ENCODE measurements at places on chromosomes 5 and 9.

- DNase-seq: no peak
These were observed 33.6 kb downstream of the ERMP1 start for GRCh38 chr9:5799314-5799713.

GRCh38 chr9:79353856-79354520, 217.8 kb upstream of the TLE4 start:
- DNase-seq: no peak

DNA sequence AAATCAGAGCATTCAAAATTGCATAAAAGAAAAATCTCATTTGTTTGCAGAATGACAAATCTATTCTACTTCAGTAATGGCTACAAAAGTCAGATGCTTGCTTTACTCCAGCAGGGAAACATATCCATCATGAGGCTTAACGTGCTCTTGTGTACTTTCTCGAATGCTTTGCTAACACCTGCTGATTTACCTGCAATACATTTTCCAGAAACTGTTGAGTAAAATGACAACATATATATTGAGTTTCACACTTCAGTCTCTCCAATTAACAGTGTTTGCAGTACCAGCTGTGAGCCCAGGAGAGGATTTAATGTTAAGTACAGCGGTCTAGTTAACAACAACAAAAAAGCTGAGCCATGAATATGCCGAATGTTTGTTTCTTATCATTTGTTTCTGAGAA, 391.5 kb upstream of the SMC2 start:
- DNase-seq: no peak

GRCh38 chr9:126633881-126634558, 20.3 kb downstream of the LMX1B start:
- no peak for DNase-seq

GRCh38 chr5:109844695-109845094, 155.0 kb downstream of the MAN2A1 start:
- DNase-seq: no peak

DNA sequence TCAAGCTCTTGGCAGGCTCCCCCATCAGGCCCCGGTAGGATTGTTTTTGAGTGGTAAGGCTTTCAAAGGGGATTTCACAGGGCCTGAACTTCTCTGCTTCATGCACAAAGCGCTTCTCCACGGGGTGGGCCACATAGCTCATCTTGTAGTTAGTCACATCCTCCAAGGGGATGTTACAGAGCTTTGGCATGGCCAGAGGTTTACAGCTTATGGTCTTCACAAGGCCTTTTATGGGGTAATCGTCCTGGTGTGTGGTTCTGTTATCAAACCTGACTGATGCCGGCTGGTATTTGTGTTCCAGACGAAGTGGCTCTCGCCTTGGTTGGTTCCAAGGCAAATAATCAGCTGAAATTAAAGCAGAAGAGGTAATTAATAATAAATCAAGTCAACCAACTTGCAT, 104.3 kb downstream of the SAXO1 start:
- no peak for DNase-seq

DNA sequence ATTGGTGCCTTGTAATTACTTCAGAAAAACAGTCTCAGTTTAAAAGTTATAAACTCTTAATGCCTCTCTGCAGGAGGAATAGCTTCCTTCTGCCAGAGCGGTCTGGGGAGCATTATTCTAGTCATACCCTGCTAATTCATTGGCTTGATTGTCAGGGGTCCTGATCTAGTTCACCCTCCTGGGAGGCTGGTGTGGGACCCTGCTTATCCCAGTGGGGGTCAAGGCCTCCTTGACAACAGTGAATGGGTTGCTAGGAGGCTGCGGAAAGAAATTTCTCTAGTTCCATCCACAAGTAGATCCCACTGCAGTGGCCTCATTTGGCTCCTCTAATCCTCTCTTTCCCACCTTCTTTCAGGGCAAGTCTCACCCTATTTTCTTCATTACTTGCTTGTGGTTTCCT, 105.7 kb downstream of the TMC1 start:
- DNase-seq: no peak

GRCh38 chr5:136560126-136560525, 194.8 kb upstream of the TRPC7 start:
- DNase-seq: no peak

DNA sequence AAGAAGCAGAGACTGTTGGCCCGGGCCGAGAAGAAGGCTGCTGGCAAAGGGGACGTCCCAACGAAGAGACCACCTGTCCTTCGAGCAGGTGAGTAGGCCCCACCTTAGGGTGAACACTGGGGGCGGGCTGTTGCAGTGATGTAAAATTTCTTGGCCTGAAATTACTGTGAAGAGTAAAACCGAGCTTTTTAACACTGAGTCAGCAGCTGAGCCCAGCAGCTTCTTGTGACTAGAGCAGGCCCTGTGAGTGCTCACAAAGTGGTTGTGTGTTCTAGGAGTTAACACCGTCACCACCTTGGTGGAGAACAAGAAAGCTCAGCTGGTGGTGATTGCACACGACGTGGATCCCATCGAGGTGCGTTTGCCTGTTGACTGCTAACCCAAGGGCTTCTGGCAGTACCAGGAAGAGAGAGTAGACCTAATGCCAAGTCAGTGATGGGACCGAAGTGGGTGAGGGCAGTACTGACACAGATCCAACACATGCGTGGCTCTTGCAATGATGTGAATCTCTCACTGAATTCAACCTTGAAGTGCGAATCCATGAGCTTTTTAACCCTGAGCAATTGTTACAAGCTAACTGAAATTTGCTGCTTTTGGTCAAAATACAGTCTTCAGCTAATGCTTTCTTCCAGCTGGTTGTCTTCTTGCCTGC, 2.1 kb downstream of the RPL7A start:
- DNase-seq: no peak

DNA sequence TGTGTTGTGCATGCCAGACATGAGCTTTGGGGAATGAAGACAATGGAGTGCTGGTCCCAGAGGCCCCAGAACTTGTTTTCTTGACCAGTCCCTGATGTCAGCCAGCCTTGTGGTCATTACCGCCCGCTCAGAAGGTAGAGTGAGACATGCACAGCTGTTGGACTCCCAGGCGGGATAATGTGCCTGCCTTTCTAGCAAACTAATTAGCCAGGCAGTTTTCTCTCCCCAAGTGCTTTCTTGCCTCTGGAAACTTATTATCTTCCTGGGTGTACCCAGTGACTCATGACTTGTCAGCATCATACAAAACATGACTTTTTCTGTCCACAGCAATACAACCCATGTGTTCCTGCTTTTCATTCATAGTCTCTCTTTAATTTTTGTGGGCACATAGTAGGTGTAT, 131.1 kb downstream of the RMI1 start:
- DNase-seq: no peak

DNA sequence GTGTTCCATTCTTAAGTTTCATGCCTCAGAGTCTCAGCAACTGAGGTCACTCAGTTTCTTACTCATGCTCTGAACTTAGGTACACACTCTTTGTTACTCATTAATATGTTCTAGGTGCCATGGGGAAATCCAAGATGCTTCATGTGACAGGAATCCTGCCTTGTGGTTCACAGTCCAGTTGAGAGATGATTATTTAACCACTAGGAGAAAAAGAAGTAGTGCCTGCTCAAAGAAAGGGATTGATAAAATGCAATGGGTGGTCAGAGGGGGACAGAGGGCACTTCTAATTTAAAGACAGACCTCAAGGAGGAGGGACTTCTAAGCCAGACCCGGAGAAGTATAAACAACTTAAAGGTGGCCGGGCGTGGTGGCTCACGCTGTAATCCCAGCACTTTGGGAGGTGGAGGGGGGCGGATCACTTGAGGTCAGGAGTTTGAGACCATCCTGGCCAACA, 69.0 kb downstream of the UGCG start:
- no peak for DNase-seq

- no peak for DNase-seq
These were observed 64.8 kb downstream of the UNC13B start for GRCh38 chr9:35226651-35227050.

- DNase-seq: no peak
These were observed 440.9 kb downstream of the DIRAS2 start for GRCh38 chr9:90201766-90202165.

DNA sequence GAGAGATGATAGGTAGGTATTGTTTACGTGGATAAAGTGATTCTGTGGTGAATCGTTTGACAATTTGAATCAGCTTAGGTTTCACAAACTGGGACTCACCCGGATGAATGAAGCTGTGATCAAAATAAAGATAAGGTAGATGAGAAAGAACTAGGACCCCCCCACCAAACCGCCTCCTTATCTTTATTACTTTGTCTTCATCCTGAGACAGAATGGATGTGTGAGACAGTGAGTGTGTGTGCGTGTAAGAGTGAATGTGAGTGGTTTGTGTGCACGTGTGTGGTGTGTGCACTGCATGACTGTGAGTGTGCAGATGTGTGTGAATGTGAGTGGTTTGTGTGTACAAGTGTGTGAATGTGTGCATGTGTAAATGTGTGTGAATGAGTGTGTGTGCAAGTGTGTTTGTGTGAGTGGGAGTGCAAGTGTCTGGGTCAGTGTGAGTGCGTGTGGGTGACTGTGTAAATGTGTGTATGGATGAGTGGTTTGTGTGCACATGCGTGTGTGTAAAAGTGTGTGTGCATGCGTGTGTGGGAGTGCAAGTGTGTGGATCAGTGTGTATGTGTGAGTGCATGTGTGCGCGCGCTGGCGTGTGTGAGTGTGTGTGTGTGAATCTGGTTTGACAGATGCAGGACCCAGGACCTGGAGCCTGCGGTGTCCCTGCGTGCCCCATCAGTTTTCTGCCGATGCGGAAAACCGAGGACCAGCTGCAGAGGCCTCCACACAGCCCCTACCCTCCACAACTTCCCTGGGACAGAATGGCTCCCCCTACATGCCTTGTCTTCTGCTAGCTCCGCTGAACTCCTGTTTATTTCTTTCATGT, 11.4 kb upstream of the ENG start:
- DNase-seq: no peak

- no peak for DNase-seq
These were observed 302.7 kb downstream of the PLK2 start for GRCh38 chr5:58156973-58157701.

- no peak for DNase-seq
These were observed 6.5 kb downstream of the NTNG2 start for GRCh38 chr9:132168347-132168746.

DNA sequence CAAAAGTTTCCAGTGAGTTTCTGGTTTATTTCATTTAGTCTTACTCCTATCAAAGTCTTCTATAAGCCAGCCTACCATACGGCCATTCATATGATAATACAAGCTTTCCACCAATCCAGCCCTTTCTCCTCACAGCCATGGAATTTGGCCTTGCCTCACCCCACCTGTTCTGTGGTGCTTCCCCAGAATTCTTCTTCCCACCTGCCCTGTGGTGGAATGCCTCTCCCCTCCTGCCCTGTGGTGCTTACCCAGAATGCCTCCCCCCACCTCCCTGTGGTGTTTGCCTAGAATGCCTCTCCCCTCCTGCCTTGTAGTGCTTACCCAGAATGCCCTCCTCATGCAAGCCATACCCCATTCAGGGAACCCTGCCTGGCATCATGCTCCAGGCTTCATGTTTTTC, 90.3 kb upstream of the APC start:
- DNase-seq: no peak

DNA sequence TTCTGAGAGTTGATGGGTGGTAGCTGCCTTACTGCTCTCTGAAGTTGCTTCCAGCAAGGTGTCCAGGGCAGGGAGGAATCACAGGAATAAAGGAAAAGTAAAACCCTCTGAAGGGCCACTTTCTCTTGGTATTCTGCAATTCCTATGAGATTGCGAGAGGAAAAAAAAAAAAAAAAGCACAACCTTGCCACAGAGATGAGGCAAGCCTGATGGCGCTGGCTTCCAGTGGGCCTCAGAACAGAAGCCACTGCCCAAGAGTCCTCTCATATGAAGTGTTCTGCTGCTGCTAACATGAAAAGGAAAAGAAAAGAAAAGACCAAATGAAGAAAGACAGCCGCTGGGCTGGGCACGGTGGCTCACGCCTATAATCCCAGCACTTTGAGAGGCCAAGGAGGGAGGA, 80.8 kb upstream of the IL17B start:
- no peak for DNase-seq
